Anterior cingulate cortex (tissue), 58 donors: ENCODE measurements at places on chromosomes 5 and 9.

- no peak for DNase-seq
Measured at GRCh38 chr5:54445691-54446378, 9.7 kb upstream of the HSPB3 start.

- no peak for DNase-seq
Measured at GRCh38 chr9:123380852-123381705, 25.1 kb downstream of the CRB2 start.

DNA sequence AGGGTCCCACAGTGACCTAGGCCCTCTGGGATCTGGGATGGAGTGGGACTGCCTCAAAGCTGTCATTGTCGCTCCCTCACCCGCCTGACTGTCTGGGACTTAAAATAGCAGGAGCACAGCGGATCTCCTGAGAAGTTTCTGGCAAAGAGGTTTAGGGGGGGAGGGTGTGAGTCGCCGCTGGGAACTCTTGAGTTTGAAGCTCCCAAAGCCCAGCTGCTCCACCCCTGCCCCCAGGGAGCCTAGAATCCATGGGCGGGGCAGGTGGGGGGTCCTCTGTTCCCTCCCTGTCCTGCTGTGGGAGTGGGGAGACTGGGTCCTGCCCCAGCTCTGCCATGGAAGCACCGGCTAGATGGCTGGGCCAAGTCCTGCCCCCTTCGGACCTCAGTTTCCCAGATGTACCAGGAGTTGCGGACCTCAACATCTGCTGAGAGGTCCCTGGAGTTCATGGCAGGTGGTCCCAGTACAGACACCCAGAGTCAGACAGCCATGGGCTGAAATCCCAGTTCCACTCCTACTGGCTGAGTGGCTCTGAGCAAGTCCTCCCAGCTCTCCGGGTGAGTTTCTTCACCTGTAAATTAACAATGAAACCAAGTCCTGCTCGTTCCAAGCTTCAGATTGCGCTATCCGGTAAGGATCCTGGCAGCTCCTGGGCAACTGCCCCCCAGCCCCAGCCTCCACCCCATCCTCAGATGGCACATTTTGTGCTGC, 985 bp upstream of the WDR38 start:
- no peak for DNase-seq

DNA sequence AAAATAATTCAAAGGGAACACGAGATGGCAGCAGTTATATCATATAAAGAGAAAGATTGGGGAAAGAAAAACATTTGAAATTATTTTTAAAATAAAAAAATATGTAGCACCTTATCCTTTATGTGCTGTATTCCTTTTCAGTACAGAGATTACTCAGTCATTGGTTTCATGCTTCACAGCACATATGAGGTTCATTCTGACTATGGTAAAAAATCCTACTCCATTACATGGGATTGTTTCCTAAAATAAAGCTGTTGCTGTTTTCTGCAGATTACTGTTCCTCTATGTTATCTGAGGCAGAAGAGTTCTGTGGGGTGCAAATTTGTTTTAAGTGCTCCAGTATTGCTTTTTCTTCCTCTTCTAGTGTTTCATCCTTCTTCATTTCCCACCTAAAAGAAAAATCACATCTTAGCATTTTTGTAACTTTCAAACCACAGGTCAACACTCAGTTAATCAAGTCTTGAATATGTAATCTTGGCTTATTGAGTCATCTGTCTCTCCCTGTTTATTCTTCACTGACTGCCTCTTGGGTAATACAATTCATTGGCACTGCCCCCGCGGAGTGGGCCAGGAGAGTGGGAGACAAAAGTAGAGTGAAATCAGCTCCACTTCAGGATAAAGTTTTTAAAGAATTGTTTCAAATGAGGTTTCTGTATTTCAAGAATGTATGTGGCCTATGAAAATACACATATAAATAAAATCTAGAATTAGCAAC, 412.5 kb upstream of the POU5F2 start:
- no peak for DNase-seq

GRCh38 chr5:73424556-73424977, 24.0 kb downstream of the FOXD1 start:
- DNase-seq: no peak

GRCh38 chr9:2271426-2271825, 256.3 kb downstream of the SMARCA2 start:
- no peak for DNase-seq

- no peak for DNase-seq
Measured at GRCh38 chr9:123425261-123425821, 69.3 kb downstream of the CRB2 start.

DNA sequence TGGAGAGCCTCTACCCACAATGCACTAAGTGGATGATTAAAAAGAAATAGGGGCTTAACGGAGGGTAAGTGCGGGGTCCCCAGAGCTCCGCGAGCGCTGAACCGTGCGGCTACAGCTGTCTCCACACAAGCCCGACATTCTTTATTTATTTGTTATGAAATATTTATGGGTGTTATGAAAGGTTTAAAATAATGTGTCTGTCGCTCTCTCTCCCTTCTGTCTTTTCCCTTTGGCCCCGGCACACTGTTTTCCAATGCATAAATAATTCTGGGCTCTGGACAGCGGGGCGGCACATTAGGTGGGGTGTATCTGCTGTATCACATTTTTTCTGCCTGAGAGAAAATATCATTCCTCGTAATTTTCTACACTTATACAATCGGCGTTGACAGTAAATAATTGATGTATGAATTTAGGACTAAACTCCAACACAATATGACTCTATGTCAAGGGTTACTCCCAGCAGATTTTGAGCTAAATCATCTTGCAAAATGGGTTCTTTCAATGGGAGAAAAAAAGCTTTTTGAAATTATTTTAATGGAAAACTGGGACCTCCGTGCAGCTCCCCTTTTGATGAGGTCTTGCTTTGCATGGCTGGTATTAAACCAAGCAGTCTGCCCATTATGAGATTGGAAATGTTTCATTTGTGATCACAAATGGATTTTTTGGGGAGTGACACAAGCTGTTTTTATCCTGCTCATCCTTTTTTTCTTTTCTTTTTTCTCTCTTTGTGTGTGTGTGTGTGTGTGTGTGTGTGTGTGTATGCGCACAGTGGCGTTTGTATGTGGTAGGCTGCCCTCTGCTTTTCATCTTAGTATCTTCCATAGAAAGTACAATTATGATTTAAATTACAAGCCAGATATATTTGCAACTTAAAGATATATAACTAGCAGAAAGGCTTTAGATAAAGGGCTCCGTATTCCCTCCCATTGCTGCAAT, 370.6 kb upstream of the IRX4 start:
- DNase-seq: no peak

DNA sequence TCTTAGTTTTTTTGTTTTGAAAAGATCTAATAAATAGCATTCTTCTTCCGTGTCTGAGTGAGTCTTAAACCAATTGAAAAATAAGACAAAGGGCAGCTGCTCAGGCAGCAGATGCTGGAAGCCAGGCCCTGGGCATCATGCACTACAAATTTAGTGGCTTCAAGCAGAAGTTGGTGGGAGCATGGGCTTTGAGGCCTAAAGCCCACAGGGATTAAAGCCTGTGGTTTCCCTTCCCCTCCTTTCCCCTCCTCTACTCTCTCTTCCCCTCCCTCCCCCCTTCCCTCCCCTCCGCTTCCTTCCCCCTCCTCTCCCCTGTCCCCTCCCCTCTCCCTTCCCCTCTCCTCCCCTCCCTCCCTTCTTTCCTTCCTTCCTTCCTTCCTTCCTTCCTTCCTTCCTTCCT, 20.1 kb upstream of the KIF4B start:
- DNase-seq: no peak

GRCh38 chr9:136791516-136792276, 552 bp downstream of the TMEM141 start:
- DNase-seq: no peak

DNA sequence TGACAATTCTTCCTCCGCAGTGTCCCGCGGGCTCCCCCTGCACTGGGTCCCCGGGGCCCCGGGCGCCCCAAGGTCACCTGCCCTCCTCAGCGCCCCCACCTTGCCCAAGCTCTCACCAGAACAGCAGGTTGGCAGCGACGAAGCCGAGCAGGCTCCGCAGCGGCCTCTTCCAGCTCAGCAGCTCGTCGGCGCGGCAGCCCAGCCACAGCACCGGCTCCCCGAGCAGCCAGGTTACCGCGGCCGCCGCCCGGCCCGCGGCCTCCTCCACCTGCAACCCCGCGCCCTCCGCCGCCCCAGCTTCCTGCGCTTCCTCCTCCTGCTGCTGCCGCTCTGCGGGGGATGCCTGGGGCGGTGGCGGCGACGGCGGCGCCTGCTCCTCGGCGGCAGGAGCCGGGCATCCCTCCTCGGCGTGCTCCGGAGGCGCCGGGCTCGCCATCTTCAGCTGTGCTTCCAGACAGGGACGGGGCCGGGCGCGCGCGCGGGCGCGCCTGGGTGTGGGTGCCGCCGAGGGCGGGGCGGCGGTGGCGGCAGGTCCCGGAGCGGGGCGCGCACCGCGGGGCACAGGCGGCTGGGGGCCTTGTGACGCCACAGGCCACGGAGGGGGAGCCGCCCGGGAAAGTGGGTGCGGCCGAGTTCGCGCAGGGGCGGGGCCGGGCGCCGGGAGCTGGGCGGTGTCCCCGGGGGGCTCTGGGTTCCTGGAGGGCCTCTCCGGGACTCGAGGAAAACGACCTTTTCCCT, at the start of gene RETREG1:
Gene RETREG1 (minus strand): TSS at position 462 of the 738 bp plus-strand sequence. CDS start 26 bp downstream, at position 436.
- peak; percentile 60 for DNase-seq

DNA sequence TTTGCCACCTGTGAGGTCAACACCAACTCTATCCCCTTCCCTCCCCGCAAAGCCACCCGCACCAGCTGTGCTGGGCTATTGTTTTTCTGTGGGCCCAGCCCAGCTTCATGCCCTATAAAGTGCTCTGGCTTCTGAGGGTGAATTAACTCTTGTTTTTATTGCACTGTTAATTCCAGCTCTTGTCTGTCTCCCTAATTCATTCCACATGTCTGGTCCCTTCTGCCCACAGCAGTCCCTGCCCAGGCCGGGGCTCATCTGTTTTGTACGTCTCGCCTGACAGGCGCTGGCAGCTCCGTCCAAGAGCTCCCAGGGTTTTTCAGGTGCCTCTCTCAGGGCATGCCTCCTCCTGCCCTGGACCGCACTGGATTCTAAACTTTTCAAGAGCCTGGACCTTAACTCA, 118.9 kb downstream of the PDZD2 start:
- DNase-seq: no peak

GRCh38 chr9:100397529-100398266, 29.2 kb upstream of the MSANTD3 start:
- DNase-seq: no peak

DNA sequence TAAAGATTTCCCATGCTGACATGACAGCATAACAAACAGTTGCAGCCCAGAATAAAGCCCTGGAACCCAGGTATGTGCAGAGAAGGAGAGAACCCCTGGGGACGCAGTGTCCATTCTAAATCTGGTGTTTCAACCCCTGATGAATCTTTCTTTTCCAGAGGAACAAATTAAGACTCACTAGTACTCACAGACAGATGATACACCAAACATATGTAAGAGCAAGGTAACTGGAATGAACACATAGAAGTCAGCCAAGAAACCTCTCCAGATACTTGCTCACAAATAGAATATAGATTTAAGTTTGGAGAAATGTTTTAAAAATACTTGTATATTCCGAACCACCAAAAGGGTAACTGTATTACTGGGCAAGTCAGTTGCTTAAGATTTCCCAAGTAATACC, 130.8 kb upstream of the OTULINL start:
- DNase-seq: no peak

GRCh38 chr5:156865427-156865826, 15.3 kb downstream of the PPP1R2B start:
- DNase-seq: no peak

- DNase-seq: no peak
Measured at GRCh38 chr5:23740029-23740428, 232.6 kb downstream of the PRDM9 start.

- no peak for DNase-seq
Measured at GRCh38 chr9:111356481-111357244, 26.6 kb upstream of the OR2K2 start.

DNA sequence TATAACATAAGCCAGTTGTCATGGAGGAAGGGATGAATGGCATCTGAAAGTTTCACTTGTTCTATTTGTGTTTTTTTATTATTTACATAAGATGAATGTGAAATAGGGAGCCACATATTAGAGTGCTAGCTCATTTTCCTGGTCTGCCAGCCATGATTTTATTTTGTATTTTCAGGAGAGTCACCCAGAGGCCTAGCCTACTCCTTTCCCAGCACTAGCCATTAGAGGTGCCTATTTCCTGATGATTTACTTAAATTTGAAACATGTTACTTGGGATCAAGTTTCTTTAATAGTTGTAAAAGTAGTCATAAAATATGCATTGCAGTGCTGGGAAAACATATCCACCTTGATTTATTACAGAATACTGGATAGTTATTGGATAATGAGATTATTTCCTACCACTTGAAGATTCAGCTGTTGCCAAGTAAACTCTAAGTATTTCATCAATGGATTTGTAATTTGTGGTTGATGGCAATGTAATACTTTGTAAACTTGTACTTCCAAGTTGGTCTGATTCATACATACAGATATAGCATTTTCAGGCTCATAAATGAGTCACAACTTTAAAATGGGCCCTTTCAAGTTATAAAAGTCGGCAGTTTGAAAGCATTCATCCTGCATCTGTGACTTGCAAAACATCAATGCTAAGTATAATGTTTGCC, 50.8 kb downstream of the KCNN2 start:
- DNase-seq: no peak

DNA sequence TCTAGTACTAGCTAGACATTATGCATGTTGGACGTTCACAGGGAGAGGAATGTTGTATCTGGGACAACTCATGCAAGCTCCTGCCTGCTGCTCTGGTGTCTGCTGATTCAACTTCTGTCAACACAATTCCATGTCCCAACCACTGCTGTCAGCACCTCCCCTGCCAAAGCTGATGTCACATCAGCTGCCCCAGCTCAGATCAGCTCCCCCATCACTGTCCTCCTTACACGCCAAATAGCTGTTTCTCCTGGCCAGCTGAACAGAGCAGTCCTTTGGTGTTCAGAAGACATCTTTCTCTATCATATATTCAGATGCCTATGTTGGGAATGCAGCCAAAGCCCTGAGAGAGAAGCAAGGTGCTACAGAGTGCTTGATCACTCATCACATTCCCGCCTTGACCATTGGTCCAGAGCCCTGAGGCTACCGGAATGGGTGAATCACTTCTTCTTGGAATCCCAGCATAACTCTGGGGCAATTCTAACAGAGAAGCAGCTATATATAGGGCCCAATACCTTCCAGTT, 223.3 kb downstream of the SEC61B start:
- DNase-seq: no peak

GRCh38 chr9:116605060-116605459, 82.0 kb upstream of the TRIM32 start:
- DNase-seq: no peak
